CD8-positive, alpha-beta memory T cell (primary cell): ENCODE measurements at places on chromosomes 16 and 17.

DNA sequence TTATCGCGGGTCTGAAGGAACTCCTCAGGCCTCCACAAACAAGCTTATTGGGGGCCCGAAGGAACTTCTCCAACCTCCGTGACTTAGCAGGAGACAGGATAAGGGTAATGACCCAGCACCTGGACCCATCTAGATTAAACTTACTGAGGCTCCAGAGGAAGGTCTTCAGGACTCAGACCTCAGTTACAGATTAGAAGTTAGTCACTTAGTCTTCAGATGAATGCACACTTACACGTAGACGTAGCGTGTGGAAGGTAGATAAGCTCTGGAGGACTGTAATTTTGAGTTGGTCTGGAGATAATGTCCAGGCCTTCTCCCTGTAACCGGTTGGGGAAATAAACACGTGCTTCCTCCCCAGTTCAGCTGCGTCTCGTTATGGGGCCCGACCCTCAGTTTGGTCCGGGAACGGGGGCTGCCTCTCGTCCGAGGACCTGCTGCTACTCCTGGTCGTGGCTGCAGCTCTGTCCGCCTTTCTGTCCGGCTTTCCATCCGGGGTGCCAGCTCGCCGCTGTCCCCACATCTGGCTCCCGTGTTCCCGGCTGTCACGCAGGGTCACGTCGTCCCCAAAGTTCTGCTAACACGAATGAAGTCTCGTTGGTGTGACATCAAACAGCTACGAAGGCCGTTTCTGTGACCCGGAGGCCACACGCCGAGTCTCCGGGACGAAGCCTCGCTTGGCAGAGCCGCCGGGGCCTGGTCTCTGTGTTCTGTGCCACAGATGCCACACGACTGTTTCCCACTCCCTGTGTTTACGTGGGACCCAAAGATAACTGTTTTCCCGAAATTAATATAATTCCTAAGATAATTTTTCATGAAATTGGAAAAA is 11.8 kb upstream of the SECTM1 start:
- no peaks in the 10 kb centered on the region for H3K36me3 ChIP-seq
- no peak for DNase-seq
- H3K27me3 ChIP-seq: no peaks in the 10 kb centered on the region
- H3K27ac ChIP-seq: peak overlapping the region; percentile 86

DNA sequence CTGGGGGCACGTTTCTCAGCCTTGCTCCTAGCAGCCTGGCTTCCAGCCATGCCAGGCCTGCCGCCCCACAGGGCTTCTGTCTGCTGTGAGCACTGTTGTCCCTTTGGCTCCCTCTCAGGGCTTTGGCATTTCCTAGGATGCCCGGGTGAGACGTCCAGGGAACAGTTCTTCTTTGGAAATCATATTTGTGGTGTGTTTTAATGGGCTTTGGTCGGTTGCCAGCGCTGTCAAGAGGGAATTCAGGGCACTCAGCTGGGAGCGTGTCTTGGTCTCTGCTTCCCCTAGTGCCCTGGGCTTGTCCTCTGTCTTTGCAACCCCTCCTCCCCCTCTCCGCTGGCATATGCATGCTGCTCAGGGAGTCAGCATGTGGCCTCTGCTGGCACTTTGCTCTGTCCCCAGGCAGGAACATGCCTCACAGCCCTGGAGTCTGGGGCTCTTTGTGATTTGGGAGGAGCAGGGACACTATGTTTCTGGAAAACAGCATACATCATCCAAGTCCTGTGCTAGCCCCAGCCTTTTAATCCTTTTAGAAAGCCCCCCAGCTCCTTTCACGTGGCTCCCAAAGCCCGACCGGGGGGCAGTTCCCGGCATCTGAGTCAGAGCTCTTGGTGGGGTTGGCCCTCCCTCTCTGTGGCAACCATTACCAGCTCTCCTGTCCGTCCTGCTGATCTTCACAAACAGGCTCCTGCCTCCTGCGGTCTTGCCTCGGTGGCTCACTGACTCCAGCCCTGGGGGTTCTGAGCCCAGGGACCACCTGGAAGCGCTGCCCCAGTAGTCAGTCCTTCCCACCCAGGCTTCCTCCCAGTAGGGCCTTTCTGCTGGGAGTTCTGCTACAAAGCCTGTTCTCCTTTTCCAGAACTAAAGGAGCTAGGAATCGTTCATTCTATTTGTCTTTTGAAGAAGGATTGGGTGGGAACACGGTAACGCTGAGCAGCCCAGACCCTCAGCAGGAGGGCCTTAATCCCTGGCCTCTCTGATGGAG is 26.7 kb downstream of the SAP30BP start:
- H3K4me3 ChIP-seq: no peak overlapping the region
- no peak overlapping the region for H3K27ac ChIP-seq
- H3K36me3 ChIP-seq: peaks cover 45% of the 10 kb centered on the region

DNA sequence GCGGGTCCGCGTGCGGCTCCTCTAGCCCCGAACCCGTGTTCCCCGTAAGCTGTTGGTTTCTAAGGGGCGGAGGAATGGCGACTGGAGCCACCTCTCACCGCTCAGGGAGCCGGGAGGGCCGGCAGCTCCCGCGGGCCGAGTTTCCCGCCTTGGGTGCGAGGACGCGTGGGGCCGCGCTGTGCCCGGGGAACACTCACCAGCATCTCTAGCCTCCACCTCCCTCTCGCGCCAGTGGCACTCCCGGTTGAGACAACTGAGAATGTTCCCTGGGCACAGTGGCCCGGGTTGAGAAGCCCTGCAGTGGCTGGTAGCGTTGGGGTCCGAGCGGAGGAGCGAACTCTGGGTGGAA is 560 bp downstream of the TELO2 start:
- H3K36me3 ChIP-seq: no peaks in the 10 kb centered on the region
- H3K4me3 ChIP-seq: peak overlapping the region; percentile 51
- H3K4me1 ChIP-seq: peaks cover 15% of the 10 kb centered on the region
- peak overlapping the region; percentile 83 for H3K27ac ChIP-seq

DNA sequence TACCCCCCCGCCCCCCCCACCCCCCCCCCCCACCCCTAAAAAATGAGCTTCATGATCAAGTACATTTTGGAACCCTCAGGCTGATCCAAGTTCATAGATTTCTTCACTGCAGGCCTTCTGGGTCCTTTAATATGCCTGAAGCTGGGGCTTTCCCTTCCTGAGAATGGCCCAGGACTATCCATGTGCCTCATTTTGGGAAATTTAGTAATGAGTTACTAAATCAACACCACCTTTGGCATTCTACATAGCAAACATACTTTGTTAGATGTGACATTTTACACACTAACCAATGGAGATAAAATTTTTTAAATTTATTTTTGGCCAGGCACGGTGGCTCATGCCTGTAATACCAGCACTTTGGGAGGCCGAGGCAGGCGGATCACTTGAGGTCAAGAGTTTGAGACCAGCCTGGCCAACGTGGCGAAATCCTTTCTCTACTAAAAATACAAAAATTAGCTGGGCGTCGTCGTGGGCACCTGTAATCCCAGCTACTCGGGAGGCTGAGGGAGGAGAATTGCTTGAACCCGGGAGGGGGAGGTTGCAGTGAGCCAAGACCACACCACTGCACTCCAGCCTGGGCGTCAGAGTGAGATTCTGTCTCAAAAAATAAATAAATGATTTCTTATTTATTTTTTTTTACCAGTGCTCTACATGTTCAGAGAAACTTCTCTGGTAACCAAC is 14.0 kb downstream of the HERPUD1 start:
- H3K27ac ChIP-seq: no peak overlapping the region
- H3K4me3 ChIP-seq: no peak overlapping the region
- H3K36me3 ChIP-seq: peaks cover 36% of the 10 kb centered on the region
- H3K4me1 ChIP-seq: no peaks in the 10 kb centered on the region

DNA sequence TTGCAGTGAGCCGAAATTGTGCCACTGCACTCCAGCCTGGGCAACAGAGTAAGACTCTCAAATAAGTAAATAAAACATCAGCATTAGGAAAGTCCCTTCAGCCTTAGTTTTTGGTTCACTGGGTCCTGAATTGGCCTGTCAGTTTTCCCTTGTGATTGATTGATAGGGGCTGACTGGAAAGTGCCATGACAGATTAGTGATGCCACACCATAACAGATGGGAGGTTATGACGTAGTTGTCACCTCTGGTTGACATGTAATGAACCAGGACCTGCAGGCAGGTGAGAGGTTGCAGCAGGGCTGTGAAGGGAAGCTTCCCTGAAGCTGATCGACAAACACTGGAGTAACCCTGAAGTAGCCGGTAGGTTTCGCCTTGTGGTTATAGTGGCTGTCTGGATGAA is 41.8 kb downstream of the CDH3 start:
- H3K27ac ChIP-seq: no peak overlapping the region
- H3K36me3 ChIP-seq: no peaks in the 10 kb centered on the region
- H3K27me3 ChIP-seq: no peaks in the 10 kb centered on the region
- DNase-seq: no peak
- no peak overlapping the region for H3K4me3 ChIP-seq
- H3K4me1 ChIP-seq: no peaks in the 10 kb centered on the region

GRCh38 chr17:4354862-4355514 is 11.5 kb downstream of the UBE2G1 start:
- DNase-seq: no peak
- H3K36me3 ChIP-seq: no peaks in the 10 kb centered on the region
- no peaks in the 10 kb centered on the region for H3K27me3 ChIP-seq
- H3K27ac ChIP-seq: no peak overlapping the region

GRCh38 chr16:57590654-57591085 is 37.8 kb upstream of the ADGRG1 start:
- no peak overlapping the region for H3K4me3 ChIP-seq
- no peak overlapping the region for H3K27ac ChIP-seq
- H3K36me3 ChIP-seq: no peaks in the 10 kb centered on the region
- H3K4me1 ChIP-seq: peaks cover 37% of the 10 kb centered on the region
- no peaks in the 10 kb centered on the region for H3K27me3 ChIP-seq
- DNase-seq: no peak

GRCh38 chr16:66164581-66165247 is 201.8 kb upstream of the CDH5 start:
- no peak overlapping the region for H3K4me3 ChIP-seq
- no peaks in the 10 kb centered on the region for H3K36me3 ChIP-seq
- no peaks in the 10 kb centered on the region for H3K27me3 ChIP-seq
- DNase-seq: no peak
- H3K4me1 ChIP-seq: no peaks in the 10 kb centered on the region

DNA sequence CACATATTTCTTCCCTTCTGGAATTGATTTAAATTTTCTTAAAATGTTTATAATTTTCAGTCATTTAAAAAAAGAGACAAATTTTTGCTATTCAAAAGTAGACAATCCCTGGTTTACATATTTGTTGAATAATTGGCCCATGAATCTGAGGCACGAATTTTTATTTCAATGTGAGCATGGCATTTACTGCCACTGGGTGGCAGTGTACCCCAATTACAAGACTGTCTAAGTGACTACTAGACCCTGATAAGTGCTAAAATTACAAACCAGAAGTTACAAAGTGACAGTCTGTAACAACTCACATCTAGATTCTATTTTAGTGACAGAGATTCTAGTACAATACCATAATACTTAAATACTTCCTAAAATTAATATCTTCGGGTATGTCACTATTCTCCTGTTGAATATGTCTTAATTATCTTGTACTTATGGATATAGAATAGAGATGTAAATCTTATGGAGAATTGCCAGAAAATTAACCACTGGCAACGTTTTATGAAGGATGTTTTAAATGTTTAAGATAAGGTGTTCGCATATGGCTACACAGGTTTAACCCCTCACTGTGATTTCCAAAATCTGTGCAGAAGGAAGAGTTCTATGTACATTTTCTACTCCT is 235.8 kb downstream of the MAP2K4 start:
- H3K27ac ChIP-seq: no peak overlapping the region
- H3K4me3 ChIP-seq: no peak overlapping the region
- H3K4me1 ChIP-seq: no peaks in the 10 kb centered on the region
- no peak for DNase-seq
- no peaks in the 10 kb centered on the region for H3K27me3 ChIP-seq
- no peaks in the 10 kb centered on the region for H3K36me3 ChIP-seq

GRCh38 chr16:75606507-75606906 is 16.6 kb downstream of the ADAT1 start:
- DNase-seq: no peak
- H3K36me3 ChIP-seq: peaks cover 66% of the 10 kb centered on the region
- no peak overlapping the region for H3K27ac ChIP-seq
- no peaks in the 10 kb centered on the region for H3K27me3 ChIP-seq

- peak overlapping the region; percentile 71 for H3K27ac ChIP-seq
- peaks cover 3% of the 10 kb centered on the region for H3K36me3 ChIP-seq
- peak; percentile 8 for DNase-seq
- no peaks in the 10 kb centered on the region for H3K27me3 ChIP-seq
These were observed 736 bp downstream of the CNP start for GRCh38 chr17:41967141-41967920.

GRCh38 chr16:68069511-68070248 is 15.5 kb upstream of the NFATC3 start:
- H3K27ac ChIP-seq: no peak overlapping the region
- peaks cover 79% of the 10 kb centered on the region for H3K4me1 ChIP-seq
- H3K27me3 ChIP-seq: no peaks in the 10 kb centered on the region
- DNase-seq: no peak

DNA sequence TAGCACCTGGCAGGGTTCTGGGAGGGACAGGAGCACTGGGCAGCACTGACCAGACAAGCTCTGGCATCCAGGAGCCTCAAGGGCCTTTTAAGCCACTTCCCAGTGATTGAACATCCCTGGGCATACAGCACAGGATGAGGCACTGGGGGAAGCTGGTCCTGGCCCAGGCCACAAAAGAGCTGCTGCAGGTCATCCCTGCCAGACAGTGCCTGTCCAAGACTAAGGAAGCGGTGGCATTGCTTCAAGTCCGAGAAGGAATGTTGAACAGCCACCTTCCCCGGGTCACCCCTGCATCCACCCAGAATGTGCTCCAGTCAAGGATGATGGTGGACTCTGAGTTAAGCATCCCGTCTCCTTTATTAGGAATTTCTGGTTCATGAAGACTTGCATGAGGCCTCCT is 1.2 kb upstream of the OSBPL7 start:
- H3K27ac ChIP-seq: no peak overlapping the region
- peaks cover 45% of the 10 kb centered on the region for H3K36me3 ChIP-seq
- H3K4me1 ChIP-seq: peaks cover 26% of the 10 kb centered on the region
- DNase-seq: no peak

- no peaks in the 10 kb centered on the region for H3K36me3 ChIP-seq
- H3K4me3 ChIP-seq: no peak overlapping the region
- no peaks in the 10 kb centered on the region for H3K27me3 ChIP-seq
- no peaks in the 10 kb centered on the region for H3K4me1 ChIP-seq
These were observed 228.4 kb downstream of the KATNIP start for GRCh38 chr16:27778171-27778925.

DNA sequence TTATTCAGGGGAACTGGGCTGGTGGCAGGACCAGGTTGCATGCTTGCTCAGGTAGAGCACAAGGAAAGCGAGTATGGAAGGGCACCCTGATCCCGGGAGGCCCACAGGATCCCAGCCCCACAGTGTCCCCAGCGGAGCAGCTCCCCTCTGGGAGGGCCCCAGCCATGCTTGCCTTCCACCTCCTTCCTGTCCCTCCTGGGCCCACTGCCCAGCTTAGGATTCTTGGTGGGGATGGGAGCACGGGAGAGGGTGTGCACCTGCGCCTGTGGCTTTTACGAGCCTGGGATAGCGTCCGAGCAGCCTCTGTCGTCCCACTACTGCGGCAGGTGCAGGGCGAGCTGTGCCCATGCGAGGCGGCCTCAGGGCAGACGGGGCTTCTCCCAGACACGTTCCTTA is 114.5 kb downstream of the BANP start:
- H3K4me1 ChIP-seq: no peaks in the 10 kb centered on the region
- H3K27ac ChIP-seq: no peak overlapping the region
- H3K27me3 ChIP-seq: no peaks in the 10 kb centered on the region
- no peak for DNase-seq

GRCh38 chr17:78357177-78357586 is 2.7 kb downstream of the SOCS3 start:
- DNase-seq: no peak
- peak overlapping the region; percentile 45 for H3K27ac ChIP-seq
- H3K36me3 ChIP-seq: peaks cover 15% of the 10 kb centered on the region
- peak overlapping the region; percentile 90 for H3K4me3 ChIP-seq
- no peaks in the 10 kb centered on the region for H3K27me3 ChIP-seq
